ENCODE measurements at places on chromosomes 7 and 10.

GRCh38 chr7:32100407-32100907, 30.2 kb upstream of the PDE1C start:
- DNase-seq = no peak

GRCh38 chr7:143252006-143252405, 11.2 kb upstream of the GSTK1 start:
- DNase-seq = no peak

- DNase-seq = no peak
These were observed 7.4 kb downstream of the IGF2BP3 start for GRCh38 chr7:23462846-23463245.

DNA sequence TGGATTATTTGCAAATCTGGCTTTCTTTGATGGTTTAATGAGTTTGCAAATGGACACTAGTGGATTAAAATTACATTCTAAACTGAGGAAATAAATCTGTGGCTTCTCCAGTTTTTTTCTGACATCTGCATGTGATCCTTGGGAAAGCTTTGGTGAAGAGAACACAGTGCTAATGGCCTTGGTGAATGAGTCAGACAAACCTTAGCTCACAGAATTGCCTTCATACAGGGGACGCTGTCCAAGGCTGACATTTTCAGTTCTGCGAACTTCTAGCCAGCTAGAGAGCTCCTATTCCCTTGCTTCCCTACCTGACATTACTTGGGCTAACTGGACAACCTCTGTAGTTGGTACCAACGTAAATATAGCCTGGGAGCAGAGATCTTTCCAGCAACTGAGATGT, 21.2 kb downstream of the BMPER start:
- DNase-seq = no peak

DNA sequence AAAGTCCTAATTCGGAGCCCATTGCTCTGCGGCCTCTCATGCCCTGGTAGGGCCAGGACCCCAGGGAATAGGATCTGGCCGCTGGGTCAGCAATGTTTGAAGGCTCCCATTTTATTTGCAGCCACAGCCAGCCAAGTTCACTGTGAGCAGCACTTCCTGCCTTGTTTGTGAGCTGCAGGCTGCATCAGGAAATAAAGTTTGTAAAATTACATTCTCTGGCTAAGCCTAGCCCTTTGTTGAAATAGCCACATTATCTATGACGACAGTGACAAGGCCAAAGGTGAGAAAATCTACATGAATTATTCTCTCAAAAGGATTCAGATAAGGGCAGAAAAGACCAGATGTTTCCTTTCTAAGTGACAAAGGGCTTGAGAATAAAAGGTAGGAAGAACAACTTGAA, 23.7 kb upstream of the ITGB1 start:
- DNase-seq = no peak

DNA sequence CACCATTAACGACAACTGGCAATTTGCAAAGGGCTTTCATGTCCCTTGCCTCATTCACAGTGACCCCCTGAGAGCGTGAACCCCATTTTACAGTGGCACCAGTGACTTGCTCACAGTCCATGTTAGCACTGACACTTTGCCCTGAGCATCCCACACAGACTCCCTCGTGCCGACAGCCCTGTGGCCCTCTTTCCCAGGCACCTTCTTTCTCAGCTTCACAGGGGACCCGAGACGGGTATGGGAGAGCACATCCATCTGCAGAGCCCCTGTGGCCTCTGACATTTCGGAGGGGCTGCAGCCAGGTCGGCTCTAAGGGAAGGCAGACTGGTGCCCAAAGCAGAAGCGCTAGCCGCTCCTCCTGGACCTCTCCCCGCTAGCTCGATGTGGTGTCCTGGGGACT, 10.8 kb downstream of the LOXL4 start:
- no peak for DNase-seq

GRCh38 chr10:91602868-91603568, 29.9 kb downstream of the PPP1R3C start:
- DNase-seq = no peak

DNA sequence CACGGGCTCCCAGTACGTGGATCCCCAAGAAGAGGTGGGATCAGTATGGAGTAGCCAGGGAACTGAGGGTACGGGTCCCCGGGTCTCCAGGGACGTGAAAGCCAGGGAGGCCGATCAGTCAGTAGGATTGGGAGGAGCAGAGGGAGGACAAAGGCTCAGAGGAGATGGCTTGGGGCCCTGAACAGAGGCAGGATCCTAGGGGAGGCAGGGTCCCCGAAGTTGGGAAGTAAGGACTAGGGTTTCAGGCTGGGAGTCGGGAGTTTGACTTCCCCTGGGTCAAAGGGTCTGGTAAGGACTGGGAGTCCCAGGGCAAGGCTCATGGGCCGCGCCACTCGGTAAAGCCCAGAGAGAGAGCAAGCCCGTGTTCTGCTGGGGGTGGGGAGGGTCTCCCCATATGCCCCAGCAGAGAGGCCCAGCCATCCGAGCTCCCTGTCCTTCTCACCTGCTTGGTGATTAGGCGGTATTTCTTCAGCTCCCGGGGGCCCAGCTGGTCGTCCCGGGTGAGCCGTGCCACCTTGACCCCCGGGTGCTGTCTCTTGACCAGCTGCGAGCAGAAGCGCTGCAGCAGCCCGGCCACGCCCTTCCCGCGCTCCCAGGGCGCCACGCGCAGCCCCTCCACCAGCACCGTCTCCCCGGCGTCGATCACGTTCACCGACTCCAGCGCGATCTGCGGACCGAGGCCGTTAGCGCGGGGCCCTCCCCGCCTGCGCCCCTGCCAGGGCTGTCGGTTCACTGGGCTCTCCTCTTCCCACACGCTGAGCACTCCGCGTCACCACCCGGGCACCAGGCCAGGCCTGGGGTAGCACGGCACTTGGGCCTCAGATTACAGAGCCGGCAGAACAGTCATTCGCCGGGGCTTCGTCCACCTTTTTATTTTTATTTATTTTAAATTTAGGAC, 7.0 kb downstream of the NAT16 start:
- no peak for DNase-seq

GRCh38 chr10:52129410-52130178, 184.5 kb upstream of the DKK1 start:
- DNase-seq = no peak
